Mesenchymal stem cell (in vitro differentiated cells and primary cell): ENCODE measurements at places on chromosomes 7 and 10.

DNA sequence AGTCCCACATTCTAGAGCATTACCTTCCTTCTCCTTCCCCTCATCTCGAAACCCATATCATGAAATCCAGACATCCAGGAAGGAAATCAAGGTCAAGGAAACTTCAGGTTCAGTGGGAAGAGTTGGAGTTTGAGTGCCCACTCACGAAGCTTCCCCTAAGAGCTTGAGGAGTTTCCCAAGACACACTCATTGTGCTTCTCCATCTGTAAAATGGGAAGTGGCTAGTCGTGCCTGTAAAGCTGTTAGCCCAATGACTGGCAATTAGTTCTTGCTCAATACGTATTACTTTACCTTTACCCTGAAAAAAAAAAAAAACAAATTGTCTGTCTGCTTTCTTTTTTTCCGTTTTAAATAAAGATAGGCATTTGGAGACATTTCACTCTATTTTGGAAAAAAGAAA is 42.3 kb downstream of the GPAM start:
- DNase-seq: no peak

GRCh38 chr7:93228302-93228701 is 2.0 kb upstream of the HEPACAM2 start:
- DNase-seq: peak; percentile 68

- DNase-seq: peak; percentile 9
Measured at GRCh38 chr7:22885797-22886261, 63.2 kb upstream of the TOMM7 start.

DNA sequence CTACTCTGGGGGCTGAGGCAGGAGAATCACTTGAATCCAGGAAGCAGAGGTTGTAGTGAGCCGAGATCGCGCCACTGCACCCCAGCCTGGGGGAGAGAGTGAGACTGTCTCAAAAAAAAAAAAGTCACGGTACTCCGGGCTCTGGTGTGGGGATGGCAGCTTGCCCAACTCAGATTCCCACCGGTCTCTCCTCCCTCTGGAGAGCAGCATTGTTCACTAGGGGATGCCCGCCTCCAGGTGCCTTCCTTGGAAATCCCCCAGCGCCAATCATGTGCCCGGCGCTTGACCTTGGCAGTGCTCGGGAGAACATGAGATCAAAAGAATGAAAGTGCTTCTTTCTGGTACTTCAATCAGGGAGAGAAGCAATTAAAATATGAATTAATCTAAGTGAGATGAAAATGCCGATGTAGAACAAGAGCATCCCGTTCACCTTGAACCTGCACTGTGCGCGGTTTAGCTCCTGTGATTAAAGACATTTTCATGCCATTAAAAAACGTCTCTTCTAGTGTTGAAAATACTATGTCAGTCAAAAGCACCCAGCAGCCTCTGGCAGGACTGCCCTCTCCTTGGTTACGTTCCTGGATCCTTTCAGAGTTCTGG is 1127.3 kb upstream of the AUTS2 start:
- no peak for DNase-seq

- DNase-seq: no peak
Measured at GRCh38 chr10:84876116-84876999, 548.0 kb downstream of the CCSER2 start.

- DNase-seq: no peak
Measured at GRCh38 chr7:82110146-82110840, 333.3 kb downstream of the CACNA2D1 start.

GRCh38 chr10:67119651-67120050 is 193.8 kb downstream of the LRRTM3 start:
- DNase-seq: no peak
